ENCODE measurements at places on chromosomes 13 and 19.

DNA sequence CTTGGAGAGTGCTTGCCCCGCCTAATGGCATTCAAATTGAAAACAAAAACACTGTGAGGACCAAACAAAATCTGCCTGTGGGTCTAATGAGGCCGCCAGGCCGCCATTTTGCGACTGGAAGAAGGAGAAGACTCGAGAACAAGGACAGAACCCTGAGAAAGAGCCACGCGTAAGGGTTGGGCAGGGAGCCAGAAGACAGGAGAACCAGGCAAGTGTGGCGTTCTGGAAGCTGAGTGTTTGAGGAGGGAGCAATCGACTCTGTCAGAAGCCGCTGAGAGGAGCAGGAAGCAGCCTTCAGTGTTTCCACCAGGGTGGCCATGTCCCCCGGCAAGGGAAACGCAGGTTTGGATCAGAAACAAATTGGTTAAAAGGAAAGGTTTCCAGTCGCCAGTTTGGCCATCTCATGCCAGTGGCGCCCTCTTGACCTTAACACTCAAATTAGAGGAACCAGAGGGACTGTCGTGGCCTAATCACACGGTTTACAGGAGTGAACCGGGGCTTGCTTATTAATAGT is 10.2 kb upstream of the PTOV1 start:
- DNase-seq = no peak

DNA sequence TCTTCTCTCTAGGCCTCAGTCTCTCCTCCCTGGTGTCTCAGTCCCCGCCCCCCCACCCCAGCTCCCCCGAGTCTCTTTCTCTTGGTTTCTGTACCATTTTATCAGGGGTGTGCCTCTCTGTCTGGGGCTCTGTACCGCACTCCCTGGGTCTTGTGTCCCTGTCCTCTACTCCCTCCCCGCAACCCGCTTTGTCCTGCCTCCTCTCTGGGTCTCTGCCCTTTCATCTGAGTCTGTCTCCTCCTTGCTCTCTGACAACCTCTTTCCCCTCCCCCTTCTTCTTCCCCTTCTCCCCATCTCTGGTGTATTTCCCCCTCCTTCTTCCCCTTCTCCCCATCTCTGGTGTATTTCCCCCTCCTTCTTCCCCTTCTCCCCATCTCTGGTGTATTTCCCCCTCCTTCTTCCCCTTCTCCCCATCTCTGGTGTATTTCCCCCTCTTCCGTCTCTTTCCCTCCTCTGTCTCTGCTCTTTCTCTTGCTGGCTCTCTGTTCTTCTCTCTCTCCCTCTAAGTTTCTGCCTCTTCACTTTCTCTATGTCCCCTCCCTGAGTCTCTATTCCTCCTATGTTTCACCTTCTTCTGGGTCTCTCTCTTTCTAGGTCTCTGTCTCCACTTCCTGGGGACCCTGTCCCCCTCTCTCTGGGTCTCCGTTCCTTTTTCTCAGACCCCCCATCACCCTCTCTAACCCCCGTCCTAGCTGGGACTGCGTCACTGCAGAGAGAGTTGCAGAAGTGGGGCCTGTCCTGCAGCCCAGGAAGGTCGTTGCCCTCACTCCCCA is 2.2 kb upstream of the KCNC3 start:
- peak; percentile 47 for DNase-seq

DNA sequence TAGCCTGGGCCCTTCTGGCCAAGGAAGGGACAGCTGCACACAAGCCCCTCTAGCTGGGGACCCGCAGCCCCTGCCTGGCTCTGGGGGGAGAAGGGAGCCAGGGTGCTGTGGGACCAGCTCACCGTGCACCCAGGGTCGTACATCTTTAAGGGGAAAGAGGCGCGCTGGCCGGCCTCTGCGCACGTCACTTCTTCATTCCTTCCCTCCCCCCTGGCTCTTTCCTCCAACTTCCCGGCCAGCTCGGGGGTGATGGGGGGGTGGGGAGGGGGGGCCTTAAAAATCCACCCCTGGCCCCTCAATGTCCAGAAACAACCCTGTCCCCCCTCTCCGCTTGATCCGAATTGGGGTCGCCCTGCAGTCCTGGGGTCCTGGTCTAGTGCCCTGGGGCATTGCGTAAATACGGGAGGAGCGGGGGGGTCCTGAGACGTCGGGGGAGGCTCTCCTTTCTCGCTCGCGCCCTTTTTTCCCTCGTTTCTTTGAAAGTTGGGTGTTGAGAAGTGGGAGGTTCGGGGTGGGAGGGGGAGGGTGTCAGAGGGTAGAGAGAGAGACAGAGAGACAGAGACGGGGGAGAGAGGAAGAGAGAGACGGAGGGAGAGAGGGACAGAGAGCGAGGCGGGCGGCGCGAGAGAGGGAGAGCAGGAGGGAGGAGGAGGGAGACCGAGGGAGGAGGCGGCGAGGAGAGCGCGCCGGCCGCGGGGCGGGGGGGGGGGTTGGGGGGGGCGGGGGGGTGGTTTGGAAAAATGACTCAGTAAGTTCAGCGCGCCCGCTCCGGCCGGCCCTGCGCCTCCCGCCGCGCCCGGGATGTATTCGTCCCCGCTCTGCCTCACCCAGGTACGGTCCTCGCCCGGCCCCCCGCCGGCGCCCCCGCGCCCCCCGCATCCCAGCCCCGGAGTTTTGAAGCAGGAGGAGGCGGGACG is at the start of gene NFIC:
Gene NFIC, plus strand, starts transcription at position 748 of the 917 bp plus-strand sequence. Its CDS starts 54 bp downstream, at position 802.
- DNase-seq = peak; percentile 85

DNA sequence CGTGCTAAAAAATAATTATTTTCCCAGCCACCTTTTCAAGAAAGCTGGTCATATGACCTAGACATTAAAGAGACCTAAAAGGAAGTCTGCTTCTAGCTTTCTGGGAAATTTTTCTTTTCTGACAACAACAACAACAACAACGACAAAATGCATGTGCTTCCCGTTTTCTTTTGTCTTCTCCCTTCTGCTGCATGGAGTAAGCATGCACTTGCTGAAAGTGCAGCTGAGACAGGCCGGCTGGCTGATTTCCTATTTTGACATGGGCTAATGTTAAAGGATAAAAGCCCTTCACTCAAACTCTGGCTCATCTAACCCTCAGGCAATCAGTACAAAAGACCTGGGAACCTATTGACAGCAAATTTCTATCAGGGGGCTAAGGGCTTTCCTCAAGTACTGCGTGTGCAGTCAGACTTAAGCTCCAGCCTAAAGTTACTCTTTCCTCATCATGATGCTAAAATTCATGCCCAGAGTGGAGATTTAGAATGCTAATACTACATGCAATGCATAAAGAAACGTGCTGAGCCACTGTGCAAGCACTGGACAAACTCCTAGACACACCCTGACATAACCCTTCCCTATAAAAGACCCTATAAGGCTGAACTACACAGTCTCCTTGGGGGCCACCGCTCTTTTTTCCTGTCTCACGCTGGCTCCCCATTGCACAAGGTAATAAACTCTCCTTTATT is 811.1 kb downstream of the UQCRFS1 start:
- no peak for DNase-seq

DNA sequence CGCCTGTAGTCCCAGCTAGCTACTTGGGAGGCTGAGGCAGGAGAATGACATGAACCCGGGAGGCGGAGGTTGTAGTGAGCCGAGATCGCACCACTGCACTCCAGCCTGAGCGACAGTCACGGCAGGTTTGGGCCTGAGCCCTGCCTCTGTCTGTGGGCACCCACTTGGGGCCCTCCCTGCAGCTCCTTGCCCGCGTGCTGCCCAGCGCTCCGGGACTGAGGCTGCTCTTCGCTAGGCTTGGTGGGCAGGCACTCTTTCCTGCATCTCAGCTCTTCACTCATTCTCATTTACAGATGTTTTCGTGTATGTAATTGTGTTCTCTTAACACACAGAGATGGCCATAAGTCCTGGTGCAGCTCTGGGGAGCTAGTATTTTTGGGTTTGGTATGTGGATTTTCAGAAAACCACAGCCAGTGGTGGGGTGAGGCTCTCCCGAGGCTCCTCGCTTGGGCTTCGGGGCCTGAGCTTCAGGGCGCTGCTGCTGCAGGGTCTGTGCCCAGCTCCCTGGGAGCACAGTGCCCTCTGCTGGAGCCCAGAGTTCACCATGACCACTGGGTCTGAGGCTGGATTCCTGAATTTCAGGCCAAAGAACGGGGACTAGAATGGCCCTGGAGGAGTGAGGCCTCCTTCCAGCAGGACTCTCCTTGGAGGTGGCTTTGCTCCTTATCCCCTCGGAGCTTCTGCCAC is 15.2 kb downstream of the UPF1 start:
- DNase-seq = peak; percentile 90

DNA sequence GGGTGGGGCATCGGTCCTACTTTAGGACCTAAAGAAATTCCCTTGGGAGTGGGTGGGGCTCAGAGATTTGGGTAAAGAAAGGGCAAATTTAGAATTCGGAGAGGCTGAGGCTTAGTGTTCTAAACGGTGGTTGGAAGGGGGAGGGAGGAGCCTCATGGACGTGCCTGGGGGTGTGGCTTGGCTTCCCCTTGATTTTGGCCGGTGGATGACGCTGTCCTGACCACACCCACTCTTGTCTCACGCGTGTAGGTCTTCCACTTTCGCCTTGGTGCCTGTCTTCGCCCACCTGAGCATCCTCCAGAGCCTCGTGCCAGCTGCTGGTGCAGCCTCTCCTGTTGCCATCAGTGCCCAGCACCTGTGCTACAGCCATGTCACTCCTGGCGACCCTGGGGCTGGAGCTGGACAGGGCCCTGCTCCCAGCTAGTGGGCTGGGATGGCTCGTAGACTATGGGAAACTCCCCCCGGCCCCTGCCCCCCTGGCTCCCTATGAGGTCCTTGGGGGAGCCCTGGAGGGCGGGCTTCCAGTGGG is 1.2 kb upstream of the NUP62 start:
- DNase-seq = peak; percentile 50

DNA sequence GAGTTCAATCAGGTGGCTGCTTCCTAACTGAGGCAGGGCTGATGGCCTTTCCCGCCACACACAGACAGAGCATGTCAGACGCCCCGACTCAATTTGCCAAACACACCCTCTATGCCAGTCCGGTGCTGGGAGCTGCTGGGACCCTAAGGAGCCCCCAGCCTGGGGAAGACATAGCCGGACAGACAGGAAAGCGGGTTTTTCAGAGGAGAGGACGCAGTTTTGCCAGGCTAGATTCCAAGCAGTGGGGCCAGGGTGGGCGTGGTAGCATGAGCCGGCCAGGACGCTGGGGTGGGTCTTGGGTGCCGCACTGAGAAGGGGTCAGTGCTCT is 19.8 kb downstream of the MAST3 start:
- no peak for DNase-seq

- DNase-seq = no peak
These were observed 11.3 kb downstream of the ZNF132 start for GRCh38 chr19:58428617-58429016.

DNA sequence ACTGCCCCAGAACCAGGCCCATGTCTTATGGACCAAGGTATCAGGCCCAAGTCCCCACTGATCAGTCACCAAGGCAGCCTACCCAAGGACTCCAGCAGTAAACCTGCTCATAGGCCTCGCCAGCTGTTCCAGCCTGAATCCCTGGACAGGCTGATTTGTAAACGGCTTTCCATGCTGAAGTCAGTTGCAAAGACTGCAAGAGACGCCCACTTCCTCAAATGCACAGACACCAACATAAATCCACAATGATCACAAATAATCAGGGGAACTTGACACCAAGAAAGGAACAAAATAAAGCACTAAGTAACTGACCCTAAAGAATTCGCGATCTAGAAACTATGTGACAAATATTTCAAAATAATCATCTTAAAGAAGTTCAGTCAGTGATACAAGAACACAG is 75.2 kb downstream of the RXFP2 start:
- peak; percentile 40 for DNase-seq

DNA sequence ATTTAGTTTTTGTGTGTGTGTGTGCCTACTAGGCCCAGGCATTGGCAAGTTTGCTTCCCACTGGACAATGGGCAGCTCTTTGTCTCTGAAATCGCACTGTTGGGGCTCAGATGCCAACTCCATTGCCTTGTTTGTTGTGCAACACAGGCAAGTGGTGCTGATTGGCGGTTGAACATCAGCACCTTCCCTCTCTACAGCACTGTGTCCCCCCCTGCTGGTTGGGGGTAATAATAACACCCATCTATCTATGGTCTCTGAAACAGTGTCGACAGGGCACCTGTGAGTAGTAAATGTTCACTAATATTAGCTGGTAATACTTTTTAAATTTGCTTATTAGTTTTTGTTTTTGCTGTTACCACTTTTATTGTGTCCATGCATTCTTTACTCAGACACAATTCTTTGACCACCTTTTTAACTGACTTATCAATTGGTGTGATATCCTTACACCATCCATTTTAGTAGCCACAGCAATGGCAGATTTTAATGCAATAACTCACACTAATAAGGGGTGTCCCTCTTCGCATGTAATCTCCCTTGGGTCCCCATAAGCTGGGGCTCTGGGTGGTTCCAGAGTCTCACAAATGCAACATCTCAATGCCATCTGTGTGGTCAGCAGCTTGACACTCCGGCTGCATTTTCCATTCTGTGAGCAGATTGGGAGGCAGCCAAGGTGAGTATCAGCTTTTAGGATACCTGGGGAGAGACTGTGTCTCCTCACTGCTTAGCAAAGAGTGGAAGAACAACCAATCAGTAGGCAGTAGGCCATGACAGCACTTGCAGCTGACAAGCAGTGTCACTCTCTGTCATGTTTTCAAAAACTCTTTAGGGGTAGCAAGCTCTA is 47.7 kb upstream of the UQCRFS1 start:
- DNase-seq = peak; percentile 35

DNA sequence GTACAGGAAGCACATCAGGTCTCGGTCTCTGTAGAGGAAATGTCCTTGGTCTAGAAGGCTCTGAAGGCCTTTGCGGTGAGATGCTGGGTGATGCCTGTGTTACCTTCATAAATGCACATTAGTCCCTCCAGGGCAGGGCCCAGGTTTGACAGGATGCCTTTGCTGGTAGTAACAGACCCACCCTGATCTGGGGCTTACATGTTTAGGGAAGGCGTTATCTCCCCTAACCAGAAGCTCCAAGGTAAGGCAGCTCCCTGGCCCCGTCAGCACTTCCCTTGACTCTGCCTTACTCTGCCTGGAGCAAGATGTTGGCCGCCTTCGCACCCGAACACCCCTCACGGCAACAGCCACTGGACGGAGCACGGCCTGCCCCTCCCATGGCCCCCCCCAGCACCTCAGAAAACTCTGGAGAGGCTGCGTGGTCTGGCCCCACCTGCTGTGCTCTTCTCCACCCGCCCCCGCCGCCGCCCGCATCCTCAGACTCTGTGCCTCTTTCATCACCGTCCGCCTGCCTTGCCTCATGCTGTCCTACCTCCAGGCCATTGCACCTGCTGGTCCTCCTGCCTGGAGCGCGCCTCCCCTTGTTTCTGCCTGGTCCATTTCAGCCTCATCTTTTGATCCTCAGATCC is 9.1 kb downstream of the AP2A1 start:
- DNase-seq = no peak

GRCh38 chr13:89061821-89062220 is 1390.7 kb downstream of the SLITRK5 start:
- DNase-seq = no peak

DNA sequence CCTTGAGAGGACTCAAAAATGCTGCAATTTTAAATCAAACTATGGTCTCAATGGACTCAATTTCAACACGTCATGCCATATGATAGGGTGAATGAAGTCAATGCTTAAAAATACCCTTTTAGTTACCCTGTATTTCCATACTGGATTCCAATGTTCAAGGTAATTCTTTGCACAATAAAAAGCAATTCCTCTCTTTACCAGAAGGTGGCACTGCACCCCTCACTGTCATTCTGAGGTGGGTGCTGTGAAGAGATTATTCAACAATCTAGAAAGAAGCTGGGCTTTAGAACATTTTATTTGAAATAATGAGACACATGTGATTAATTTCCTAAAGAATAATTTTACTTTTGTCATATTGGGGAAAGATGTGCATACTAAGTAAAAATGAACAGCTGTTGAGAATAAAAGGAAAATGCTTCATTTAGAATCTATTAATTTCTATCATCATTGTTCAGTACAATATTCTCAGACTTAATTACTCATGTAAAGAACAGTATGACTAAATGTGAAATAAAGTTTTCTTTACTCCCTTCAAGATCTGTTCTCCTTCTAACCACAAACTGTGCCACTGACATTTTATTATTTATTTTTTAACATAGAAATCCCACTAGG is 789.1 kb downstream of the GPC5 start:
- DNase-seq = peak; percentile 59

GRCh38 chr19:33386361-33386858 is 12.9 kb downstream of the CEBPG start:
- DNase-seq = no peak
